ENCODE measurements at places on chromosomes 7 and 10. TPM values are rescaled to one million over a fixed set of nuclear protein-coding genes. Genes with fewer than 3 reads are reported as not detected.

DNA sequence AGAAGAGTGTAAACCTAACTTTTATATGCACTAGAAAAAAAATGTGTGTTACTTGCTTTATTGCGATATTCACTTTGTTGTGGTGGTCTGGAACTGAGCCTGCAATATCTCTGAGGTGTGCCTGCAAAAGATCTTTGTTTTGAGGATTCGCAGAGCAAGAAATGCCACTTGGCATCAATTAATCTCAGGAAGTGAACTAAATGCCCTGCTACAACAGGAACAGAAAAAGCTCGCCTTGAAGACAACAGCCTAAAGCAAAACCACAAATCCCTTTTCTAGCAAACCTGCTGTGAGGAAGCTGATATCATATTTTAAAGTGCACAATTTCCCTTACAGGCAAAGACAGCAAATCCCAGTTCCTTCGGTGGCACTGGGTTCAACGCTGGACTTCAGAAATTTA, 675.8 kb downstream of the KCNMA1 start:
- DNase-seq, result no peak

DNA sequence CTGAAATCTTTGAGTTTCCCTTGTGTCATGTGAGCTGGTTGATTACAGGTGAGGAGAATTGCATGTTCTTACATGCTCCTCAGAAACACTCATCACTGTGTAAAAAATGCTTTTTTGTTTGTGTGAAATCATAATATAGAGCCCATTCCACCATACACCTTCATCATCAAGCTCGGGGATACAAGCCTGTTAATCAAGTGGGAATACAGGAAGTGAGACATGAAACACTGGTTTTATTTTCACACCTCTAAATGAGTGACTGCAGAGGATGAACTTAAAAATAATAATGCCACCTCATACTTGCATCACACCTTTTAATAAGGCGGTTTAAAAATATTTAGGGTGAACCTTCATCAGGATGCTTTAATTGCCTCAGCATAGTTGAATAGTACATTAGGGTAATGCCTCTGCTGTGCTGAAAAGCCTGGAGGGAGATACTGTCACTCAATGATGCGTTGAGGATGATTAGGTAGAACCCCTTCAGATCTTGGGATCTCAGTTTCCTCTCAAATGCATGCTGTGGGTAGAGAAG, 164.6 kb downstream of the AUTS2 start:
- DNase-seq, result no peak

The HTR7 gene
- total RNA-seq, result 0.33 TPM

DNA sequence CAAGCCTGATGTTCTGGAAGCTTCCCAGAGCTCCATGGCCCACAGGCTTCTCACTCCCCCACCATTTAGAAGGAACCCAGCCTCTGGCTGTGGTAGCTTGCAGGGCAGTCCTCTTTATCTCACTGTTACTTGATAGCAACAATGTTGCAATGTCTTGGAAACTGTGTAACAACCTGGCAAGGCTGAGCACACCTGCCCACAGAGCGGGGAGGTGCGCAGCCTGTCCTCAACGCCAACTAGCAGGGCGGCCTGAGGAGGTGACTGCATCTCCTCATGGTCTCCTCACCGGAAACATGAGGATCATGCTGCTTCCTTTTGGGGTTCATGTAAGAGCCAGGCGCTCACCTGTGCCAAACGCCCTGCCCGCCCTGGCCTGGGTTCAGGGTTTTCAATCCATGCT, 43.7 kb upstream of the INSIG1 start:
- no peak for DNase-seq

DNA sequence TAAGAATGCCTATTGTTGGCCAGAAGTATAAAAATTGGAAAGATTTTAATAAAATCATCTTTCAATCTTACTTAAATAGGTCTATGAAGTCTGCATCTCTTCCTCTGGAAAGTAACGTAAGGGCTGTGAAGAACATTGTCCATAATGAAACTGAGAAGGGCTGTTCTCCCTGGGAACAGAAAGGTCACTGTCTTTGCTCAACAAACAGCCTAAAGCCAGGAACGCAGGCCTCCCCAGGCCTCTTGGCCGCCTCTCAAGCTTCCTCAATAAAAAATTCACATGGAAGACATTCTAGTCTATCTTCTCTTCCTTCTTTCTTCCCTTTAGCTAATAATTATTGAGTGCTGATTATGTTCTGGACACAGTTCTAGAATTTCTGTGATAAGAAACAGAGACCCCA, 9.1 kb upstream of the IDI2 start:
- DNase-seq, result no peak

DNA sequence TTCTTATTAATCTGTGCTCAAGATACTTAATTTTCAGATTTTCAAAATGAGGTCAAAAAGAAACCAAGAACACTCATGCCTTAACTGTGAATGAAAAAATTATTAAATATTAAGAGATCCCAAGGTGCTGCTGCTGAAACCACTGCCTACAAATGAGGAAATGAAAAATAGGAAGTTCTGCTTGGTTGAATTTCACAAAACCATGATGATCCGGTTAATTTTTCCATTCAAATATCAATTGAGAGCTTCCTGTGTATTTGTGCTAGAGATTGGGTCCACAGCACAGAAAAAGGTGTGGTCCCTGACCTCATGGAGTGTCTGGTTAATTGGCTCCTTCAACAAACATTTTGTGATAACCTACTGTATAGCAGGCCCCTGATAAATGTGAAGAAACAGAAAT, 132.7 kb upstream of the YAE1 start:
- DNase-seq, result no peak

DNA sequence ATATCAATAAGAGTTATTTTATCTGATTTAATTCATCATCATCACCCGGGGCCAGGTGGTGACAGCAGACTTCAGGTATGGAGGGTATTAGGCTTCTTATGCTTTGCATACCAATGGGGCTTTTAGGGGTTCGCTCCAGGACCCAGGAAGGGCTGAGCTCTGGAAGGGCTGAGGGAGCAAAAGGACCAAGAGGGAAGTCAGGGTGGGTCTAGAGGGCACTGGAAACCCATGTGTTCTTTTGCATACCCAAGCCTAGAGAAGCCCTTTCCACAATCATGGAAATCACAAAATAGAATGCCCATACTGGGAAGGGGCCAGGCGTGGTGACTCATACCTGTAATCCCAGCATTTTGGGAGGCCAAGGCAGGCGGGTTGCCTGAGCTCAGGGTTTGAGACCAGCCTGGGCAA, 30.9 kb upstream of the VCL start:
- no peak for DNase-seq

GRCh38 chr10:28679581-28680357, 2.4 kb downstream of the BAMBI start:
- DNase-seq, result no peak

- DNase-seq, result no peak
Measured at GRCh38 chr7:569996-570800, 50.6 kb upstream of the PDGFA start.

DNA sequence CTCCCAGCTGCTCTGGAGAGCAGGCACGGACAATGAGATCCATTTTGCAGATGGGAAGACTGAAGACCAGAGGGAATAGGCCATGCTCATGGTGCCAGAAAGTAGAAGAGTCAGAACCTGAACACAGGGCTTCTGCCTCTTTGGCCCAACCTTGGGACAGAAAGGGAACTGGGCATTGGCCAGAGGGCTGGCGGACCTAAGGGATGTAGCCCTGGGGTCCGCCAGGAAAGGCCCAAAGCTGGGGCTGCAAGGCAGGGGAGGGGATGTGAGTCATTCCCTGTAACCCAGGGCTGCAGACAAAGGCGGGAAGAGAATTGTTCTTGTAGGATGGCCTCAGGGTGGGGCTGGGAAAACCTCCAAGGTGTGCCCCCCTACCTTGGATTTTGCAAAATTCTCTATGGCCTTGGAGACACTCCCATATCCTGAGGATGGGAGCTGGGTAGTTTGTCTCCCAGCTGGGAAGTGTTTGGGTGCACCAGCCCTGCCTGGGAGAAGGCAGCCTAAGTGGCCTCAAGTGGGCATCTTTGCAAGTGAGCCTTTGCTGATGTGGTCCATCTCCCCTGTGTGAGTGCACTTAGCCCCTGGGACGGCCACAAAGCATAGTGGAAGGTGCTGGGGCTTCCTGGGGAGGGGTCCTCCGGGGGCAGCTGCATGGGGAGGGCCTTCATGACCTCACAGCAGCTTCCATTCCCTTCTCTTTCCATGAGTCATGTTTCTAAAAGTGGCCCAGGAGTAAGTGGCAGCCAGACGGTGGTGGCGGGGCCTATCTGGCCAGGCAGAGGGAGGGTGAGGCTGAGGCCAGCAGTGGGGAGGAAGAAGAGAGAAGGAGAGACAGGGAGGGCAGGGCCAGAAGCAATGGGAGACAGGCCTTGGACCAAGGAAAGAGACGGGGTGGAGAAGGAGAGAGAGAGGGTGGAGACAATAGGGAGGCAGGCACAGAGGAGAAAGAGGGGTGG, 9.2 kb downstream of the AQP1 start:
- peak; percentile 63 for DNase-seq

DNA sequence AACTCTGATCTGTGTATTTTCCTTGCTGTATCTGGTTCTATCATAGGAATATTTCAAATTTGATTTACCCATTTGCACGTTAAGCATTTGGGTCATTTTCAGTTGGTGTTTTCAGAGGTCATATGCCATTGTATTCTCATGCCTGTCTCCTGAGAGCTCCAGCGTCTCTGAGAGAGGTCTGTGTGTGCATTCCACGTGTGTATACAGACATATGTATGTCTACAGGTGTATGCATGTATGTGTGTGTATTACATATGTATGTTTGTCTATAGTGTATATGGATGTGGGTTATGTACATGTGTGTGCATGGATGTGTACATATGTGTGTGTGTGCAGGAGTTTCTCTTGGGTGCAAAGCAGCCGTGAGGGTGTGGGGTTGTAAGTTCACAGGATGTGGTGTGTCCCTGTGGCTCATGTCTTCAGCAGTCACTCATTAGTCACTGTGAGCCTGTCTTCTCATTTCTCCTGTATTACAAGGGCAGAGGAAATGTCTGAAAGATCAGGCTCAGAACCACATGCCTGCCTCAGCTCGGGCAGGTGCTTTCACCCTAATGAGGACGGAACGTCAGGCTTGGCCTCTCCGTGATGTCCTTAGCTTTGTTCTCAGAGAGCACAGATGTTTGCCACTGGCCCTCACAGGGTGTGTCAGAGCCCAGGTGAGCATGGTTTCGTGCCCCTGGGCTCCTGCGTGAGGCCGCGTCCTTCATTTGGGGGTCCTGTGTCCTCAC, 101.6 kb downstream of the NKX6-2 start:
- no peak for DNase-seq

The TRIL gene
- total RNA-seq, result 4.4 TPM

- DNase-seq, result no peak
Measured at GRCh38 chr7:78039790-78040776, 241.5 kb downstream of the PHTF2 start.

DNA sequence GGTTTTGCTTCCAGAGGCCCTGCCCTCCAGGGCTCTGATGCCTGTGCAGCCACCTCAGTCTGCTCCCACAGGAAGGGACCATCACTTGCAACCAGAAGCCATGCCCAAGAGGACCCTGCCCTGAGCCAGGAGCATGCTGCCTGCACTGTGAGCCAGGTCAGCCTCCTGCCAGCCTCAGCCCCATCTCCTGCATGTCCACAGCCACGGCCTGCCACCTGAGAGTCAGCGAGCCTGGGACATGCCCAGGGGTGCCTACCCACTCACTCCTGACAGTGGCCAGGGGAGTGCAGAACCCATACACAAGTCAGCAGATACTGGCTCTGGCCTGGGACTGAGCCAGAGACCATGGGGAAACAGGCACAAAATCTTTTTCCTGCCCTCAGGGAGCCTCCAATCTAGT, 6.6 kb upstream of the KCP start:
- DNase-seq, result no peak

The ARMC3 gene
- total RNA-seq, result not detected

- DNase-seq, result no peak
Measured at GRCh38 chr7:39560408-39560807, 5.8 kb upstream of the YAE1 start.

DNA sequence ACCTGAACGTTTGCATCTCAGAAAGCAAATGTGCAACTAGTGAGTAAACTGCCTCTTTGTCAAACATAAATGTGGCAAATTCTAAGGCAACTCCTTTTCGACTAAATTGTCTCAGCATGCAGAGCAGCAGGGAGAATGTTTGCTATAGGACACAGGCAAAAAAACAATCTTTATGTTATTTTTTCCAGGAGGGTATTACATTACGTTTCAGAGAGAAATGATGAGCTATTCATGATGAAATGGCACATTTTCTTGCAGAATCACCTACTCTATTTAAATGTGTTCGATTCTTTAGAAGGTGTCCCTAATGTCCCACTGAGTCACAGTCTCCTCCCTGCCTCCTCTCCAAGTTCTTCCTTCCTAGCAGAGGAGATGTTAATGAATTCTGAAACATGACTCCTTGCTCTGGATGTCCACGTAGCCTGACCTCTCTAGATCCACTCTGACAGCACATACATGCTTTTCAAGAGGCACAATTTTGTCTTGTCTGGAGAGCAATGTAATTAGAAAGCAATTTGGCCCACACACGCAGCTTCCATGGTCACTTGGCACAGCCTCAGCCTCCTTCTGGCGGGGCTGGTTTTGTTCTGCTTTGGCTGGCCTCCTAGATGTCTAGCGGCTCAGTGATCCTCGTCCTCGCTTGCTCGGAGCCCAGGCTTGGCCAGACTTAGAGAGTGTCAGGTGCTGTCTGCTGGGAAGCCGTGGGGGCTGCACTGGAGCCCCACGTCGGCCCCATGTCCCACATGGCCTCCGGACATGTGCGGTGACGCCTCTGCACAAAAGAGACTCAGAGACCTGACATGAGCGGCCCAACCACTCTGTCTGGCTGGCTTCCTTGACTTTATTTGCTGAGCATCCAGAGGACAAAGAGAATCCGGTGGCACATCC, 125.7 kb upstream of the ZNF438 start:
- peak; percentile 79 for DNase-seq

GRCh38 chr10:110349831-110350230, 45.1 kb upstream of the SMNDC1 start:
- no peak for DNase-seq

The CLCN1 gene
- not detected for total RNA-seq

The AP1S1 gene
- total RNA-seq, result 18.8 TPM

GRCh38 chr10:21334891-21335696, 190.4 kb downstream of the SKIDA1 start:
- peak; percentile 87 for DNase-seq

GRCh38 chr7:159097661-159098423, 46.8 kb downstream of the VIPR2 start:
- no peak for DNase-seq

The SLC13A1 gene
- not detected for total RNA-seq

- DNase-seq, result no peak
Measured at GRCh38 chr10:75450075-75450445, 18.6 kb downstream of the LRMDA start.

- DNase-seq, result no peak
Measured at GRCh38 chr7:20601121-20601520, 14.3 kb upstream of the ABCB5 start.

- no peak for DNase-seq
Measured at GRCh38 chr10:17880601-17881000, 71.1 kb upstream of the SLC39A12 start.

- DNase-seq, result peak; percentile 73
Measured at GRCh38 chr10:19811540-19811939, 4.7 kb upstream of the PLXDC2 start.

The TFEC gene
- 2.1 TPM for total RNA-seq

GRCh38 chr10:6336016-6336415, 133.3 kb downstream of the PFKFB3 start:
- no peak for DNase-seq

The PRR15 gene
- 26.3 TPM for total RNA-seq

GRCh38 chr10:43647576-43647975, 1.1 kb downstream of the ZNF32 start:
- DNase-seq, result no peak

The ZNF425 gene
- total RNA-seq, result 1.3 TPM

The STOX1 gene
- total RNA-seq, result 0.26 TPM

Measured in right atrium auricular region (tissue), 2 donors.